ENCODE measurements at places on chromosomes 2 and 18.

DNA sequence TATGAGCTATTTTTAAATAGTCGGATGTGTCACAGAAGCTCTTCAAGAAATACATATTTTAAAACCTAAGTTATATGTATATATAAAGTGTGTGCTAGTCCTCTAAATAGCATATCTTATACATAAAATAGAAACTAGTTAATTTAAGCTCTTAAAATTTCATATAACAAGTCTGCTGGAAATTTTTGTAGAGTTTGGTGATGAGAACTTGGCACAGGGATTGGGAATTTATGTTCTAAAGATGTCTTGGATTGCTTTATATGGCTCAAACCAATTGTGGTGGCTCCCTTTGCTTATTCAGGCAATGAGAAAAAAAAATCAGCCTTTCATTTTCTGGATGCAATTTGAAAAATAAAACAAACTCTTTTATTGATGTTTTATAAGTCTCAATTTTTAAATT lies 142.8 kb upstream of the KCNJ3 start:
- no peak for DNase-seq

GRCh38 chr2:166957686-166958085 lies 69.4 kb downstream of the XIRP2 start:
- DNase-seq = no peak

- DNase-seq = no peak
Observed at GRCh38 chr18:70973626-70974025, 684.8 kb downstream of the SOCS6 start.

- no peak for DNase-seq
Observed at GRCh38 chr2:212974692-212975091, 176.7 kb downstream of the IKZF2 start.

GRCh38 chr2:32830196-32830595 lies 116.6 kb upstream of the LTBP1 start:
- no peak for DNase-seq

- no peak for DNase-seq
Observed at GRCh38 chr18:63951302-63951705, 2.2 kb downstream of the HMSD start.

DNA sequence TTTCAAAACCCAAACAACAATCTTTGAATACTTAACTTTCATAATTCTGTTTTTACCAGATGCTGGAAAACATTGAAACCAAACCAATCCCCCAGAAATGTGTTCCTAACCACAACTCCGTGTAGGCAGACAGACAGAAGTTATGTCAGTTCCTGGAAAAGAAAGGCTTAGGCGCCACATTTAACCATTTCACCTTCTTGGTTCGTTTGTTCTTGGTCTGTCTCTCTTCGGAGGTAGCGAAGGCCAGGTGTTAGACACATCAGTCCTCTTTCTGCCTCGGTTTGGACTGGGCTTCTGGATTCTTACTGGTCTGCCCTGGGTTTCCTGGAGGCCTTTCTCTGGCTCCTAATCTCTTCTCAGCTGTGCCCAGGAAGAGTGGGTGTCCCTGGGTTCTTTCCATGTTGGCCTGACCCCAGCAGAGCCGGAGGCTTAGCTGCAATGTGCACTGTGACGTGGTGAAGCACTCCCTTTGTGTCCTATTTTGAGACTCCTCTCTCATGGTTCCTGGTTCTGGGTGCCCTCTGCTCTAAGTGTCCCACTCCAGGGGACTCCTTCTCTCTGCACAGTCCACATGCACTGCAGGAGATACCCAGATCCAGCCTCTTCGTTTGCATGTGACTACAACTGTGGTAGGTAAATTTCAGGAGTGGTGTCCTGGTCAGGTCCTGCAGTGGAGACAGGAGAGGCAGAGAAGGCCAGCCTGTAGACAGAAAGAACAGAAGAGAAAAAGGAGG lies 23.1 kb upstream of the RAB31 start:
- DNase-seq = no peak
